Fibroblast of skin of right biceps (primary cell): ENCODE measurements at places on chromosomes 2 and 18.

DNA sequence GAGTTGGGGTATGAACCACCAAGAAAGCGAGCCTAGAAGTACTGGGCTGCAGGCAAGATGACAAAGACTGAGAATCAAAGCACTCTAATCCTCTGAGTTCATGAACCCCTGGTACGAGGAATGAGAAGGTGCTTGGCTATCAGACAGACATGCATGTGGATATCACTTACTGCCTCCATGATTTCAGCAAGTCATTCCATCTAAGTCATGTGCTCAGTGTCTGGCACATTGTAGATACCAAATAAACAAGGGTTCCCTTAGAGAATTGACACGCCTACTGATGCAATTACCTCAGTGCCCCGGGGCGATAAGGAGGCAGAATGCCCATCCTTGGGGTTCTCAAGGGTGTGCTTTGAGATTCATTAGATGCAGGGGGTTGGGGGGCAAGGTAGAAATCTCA is 125.6 kb upstream of the PKDCC start:
- DNase-seq, result peak; percentile 56

DNA sequence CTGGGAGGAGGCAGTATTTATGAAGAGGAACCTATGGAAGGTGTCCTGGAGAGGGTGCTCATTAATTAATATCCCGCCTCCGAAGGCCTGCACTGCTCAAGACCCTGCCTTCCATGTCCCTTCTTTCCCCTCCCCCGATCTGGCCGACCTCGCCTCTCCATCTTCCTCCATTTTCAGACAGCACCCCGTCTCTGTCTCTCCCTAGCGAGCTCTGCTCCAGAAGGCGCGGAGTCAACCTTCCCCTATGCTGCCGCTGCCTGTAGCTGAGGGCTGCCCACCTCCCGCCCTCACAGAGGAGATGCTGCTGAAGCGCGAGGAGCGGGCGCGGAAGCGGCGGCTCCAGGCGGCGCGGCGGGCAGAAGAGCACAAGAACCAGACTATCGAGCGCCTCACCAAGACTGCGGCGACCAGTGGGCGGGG is 1.1 kb upstream of the WBP1 start:
- DNase-seq, result peak; percentile 43

GRCh38 chr2:100877555-100877954 is 57.6 kb downstream of the NPAS2 start:
- peak; percentile 51 for DNase-seq

DNA sequence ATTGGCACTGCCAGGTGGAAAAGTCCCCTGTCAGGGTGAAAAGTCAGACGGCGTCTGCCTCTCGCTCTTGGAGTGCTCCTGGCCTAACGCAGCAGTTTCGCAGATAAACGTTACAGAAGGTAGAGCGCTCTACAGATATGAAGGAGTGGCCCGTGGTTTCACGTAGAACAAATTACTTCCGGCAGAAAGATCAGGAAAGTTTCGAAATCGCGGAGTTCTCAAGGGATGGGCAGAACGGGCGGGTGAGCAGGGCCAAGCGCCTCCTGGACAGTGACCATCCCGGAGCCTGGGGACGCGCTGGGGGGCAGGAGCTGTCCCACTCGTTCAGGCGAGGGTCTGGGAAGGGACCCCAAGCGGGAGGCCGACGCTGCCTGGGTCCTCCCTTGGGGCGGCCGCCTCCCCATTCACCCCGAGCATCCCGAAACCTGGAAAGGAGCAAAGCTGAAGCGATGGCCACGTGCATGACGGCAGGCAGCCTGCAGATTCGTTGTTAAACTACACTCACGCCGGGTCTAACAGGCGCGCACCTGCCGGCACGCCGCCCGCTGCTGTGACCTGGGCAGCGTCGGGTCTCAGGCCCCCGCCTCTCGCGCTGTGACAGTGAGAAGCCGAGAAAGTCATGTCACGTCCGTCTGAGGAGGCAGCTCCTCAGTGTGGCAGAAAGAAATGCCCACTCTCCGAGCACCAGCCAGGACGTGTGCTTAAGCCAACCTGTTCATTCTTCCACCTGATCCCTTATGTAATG is 122.9 kb upstream of the SALL3 start:
- DNase-seq, result no peak

- no peak for DNase-seq
Measured at GRCh38 chr2:113829270-113829669, 60.6 kb upstream of the ACTR3 start.

DNA sequence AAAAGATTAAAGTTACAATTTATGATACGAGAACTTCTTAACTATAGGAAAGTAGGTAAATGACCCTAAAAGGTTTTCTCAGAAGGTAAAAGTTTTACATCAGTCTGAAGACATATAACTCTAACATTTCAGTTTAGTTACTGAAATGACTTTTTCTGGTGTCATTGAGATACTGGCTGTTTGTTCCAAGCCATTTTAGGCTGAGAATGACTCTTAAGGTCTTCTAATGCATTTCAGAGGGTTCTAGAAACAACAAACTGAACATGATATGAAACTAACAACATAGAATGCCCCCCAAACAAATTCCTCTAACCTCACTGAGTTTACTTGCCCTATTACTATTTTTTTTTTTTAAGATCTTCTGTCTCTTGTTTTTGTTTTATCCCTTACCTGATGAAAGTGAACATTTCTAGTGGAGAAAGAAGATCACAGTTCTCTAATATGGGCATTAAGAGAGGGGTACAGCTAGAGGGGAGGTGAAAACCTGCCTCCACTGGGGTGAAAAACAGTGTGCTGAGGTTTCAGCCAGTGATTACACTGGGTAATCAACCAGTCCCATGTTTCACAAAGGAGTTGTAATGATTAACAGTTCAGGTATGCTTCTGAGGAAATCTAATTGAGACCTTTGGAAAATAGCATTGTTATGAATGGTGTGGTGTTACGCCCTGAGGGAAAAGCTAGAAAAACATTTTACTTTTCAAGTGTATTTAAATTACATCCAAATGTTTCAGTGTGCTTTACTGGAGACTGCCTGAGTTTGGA is 11.2 kb downstream of the NABP1 start:
- peak; percentile 91 for DNase-seq

GRCh38 chr2:30862054-30862651 is 54.9 kb upstream of the CAPN13 start:
- DNase-seq, result peak; percentile 78

DNA sequence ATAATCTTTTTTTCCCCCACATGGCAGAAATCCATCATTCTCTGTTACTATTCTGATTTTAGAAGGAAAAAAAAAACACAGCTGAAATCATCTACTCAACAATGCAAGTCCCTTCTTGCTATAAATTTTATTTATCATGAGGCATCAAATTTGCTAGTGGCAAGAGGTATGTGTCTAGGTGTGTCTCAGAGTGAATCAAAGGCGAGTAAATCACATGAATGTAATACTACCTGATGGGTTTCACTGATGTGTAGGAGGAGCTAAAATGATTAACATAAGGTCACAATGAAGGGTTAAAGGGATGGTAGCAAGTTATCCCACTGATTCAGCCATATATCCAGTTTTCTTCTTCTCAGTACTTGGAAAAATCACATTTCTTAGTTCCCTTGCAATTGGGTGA is 24.5 kb upstream of the PELI1 start:
- DNase-seq, result no peak

DNA sequence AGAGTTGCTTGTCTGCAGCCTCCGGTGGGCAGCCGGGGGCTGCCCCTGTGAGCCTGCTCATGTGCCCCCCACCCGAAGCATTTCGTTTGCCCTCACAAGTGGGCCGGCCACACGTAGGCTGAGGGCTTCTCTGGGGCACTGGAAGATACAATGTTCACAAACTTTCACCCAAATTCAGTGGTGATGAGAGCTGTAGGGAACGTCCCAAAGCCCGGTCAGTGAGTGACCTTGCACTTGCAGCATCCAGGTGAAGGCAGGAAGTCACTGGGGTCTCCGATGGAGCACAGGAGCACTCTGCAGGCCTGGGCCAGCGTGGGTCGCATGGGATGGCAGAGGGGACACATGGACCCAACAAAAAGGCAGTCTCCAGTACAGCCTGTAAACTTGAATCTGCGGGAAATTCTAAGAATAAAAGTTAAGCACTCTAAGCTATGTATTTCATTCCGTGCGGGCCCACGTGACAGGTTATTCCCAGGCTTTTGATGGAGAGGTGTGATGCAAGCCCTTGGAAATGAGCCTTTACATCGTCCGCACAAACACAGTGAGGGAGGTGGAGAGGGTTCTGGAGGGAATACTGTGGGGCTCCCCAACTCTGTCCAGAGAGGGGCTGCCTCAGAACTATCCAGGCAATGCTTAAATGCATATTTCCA is 42.5 kb downstream of the CNGA3 start:
- no peak for DNase-seq

GRCh38 chr18:28684746-28685355 is 507.9 kb upstream of the CDH2 start:
- no peak for DNase-seq

DNA sequence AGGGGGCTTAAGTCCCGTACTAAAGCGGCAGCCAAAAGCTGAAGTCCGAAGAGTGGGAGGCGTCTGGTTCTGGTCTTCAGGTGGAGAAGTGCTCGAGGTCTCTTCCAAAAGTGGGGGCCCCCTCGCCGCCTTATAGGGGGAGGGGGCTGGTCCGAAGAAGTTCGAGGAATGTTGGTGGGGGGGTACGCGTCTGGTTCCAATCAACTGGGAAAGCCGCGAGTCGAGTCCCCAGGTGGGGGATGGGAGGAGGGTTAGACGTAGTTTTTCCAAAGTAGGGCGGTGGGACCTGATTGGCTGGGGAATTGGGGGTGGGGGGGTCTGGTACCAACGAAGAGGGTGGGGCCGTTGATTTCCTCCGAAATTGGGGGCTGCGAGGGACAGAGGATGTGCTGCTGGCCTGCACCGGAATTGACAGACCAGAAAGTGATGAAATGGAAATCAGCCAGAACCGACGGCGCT is 594 bp downstream of the ITM2C start:
- DNase-seq, result peak; percentile 41

- no peak for DNase-seq
Measured at GRCh38 chr2:100193291-100193710, 50.9 kb upstream of the AFF3 start.

GRCh38 chr2:171480908-171481307 is 41.4 kb upstream of the CYBRD1 start:
- DNase-seq, result no peak

GRCh38 chr2:6368281-6368680 is 497.4 kb downstream of the CMPK2 start:
- DNase-seq, result peak; percentile 87

DNA sequence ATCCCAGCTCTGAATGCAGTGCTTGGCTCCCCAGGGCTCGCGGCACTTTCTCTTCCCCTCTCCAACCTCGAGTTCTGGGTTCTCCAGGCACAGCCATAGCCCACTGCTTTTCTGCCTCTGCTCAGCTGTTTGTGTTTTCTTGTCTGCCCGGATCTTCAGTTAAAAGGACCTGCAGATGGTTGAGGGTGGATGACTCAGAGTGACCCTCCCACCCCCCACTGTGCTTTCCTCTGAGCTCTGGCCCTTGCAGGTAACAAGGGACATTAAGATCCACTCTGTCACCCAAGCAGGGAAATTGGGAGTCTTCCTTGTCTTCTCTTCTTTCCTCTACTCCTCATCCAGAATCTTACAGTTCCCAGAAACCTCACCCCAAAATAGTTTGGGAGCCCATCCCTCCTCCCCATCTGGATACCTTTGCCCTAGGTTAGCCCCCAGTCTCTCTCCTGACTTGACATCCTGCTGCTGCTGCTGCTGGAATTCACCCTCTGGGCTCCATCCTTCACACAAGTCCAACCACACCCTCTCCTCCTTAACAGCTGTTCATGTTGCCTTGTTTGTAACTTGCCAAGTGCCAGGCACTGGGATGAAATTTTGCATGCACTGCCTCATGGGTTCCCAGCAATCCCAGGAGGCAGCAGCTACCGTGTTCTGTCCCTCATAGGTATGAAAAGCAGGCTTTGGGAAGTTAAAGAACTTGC is 157.9 kb upstream of the TTC39C start:
- DNase-seq, result no peak

GRCh38 chr2:200585730-200586643 is at the start of gene AOX1:
TSS of gene AOX1 (plus strand) at chr2:200586014. CDS start at chr2:200586109, 95 bp downstream.
- DNase-seq, result peak; percentile 76

- no peak for DNase-seq
Measured at GRCh38 chr18:24683925-24684324, 223.5 kb downstream of the HRH4 start.

GRCh38 chr2:161321944-161322648 is 13.9 kb downstream of the PSMD14 start:
- no peak for DNase-seq

GRCh38 chr2:219511547-219512325 is 2.5 kb upstream of the ASIC4 start:
- no peak for DNase-seq

GRCh38 chr18:22180722-22181121 is 11.3 kb downstream of the GATA6 start:
- DNase-seq, result no peak

DNA sequence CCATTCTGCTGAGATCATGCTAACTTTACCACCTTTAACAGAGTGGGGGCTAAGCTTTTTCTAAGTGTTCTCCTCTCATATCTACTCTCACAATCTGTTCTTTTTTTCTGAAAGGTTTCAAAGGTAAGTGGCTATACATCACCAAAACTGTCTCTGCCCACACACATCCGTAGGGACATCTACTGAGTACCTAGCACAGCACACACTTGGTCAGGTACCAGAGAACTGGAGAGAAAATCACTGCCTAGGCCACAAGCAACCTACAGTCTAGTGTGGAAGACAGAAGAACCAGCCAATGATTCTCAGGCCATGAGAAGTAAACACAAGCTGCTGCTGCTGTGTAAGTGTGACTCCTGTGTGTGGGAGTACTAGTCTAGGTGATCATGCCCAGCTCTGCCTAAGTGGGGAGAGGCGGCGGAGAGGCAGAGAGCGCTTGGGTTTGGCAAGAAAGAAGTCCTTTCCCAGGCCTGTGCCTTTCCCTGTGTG is 176.1 kb upstream of the ZFP36L2 start:
- DNase-seq, result no peak
